ENCODE measurements at places on chromosomes 3 and 15. TPM values are rescaled to one million over a fixed set of nuclear protein-coding genes. Genes with fewer than 3 reads are reported as not detected.
A peak's percentile ranks its signal among the peaks of the same experiment; 100 is the strongest.

DNA sequence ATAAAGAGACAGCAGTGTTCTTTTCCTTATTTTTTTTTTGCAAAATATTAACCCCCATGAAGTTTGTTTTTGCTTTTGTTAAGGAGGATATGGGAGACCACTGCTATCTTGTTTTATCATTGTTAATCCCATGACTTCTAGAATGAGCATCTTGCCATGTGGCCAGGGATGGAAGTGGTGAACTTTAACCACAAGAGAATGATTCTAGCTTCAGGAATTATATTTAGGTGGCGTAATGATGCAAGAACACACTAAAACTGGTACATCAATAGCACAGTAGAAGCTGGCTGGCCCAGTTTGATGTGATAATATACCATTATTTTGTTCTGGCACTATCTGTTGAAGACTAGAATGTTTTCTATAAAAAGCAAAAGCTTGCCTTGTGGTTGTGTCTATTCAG, 720.9 kb downstream of the GRM7 start:
- no peak for DNase-seq

- DNase-seq = no peak
These were observed 150.2 kb downstream of the IMPG2 start for GRCh38 chr3:101170062-101170771.

GRCh38 chr3:88263417-88264100, 113.8 kb downstream of the C3orf38 start:
- DNase-seq = peak; percentile 0

Gene CHRFAM7A
- not detected for total RNA-seq

Gene NANOGP8
- total RNA-seq = not detected

Gene GUCA1C
- not detected for total RNA-seq

All from RPMI7951 (cell line).